ENCODE measurements at places on chromosomes 6 and 20.

DNA sequence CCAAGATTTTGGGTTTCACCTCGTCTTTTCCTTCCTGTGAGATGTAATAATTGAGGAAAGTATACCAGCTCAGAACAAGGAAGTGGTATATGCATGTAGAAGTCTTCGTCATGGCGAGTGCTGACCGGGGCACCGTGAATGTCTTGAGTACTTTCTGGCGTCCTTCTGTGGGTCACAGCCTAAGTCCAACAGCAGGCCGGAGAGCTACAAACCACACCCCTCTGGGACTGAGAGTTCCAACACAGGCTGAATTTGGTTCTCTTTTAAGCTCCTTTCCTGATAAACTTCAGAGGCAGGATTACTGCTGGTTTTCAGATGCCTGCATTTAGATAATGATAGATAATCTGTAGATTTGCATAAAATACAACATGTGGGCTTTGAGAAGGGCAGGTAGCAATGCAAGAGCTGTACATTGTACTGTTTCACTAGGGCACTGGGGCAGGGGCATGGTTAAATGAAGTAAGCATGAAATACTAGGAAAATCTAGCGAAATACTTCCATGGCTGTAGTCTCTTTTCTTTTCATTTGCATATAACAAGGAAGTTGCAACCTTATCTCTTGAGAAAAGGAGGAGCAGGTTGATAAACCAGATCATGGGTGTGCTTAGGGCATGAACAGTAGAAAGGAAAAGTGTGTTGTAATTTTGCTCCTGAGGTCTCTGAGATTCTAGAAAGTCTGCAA lies at the start of gene ADTRP:
Gene ADTRP (minus strand): TSS at position 156 of the 681 bp plus-strand sequence. CDS start 44 bp downstream, at position 112.
- DNase-seq: no peak

DNA sequence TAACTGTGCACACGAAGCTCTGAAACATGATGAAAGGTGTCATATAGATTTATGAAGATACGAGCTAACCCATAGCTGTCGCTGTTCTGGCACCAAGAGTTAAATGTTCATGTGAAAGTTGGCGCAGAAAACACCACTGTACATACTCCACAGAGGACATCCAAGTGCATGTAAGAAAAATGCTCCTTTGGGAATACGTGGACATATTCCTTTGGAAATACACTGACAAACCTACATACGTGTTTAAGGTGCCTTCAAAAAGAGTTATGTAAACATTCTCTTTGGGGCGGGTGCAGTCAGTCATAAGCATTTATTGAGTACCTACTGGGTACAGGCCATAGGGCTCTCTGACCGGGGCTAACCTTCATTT lies 723 bp upstream of the ARID1B start:
- no peak for DNase-seq

GRCh38 chr6:133227344-133227743 lies 13.8 kb upstream of the EYA4 start:
- DNase-seq: no peak

- DNase-seq: no peak
These were observed 383.8 kb downstream of the ADGRB3 start for GRCh38 chr6:69018906-69019305.
